Smooth muscle cell of bladder (primary cell): ENCODE measurements at places on chromosomes 2 and 18. TPM values are rescaled to one million over a fixed set of nuclear protein-coding genes. Genes with fewer than 3 reads are reported as not detected.

CD8B2 gene
- total RNA-seq = not detected in 2 replicates

ACVR1C gene
- under 0.01 and 0.09 TPM in 2 replicates for total RNA-seq

ACP1 gene
- total RNA-seq = 85.8 and 104 TPM in 2 replicates

CCDC148 gene
- 0.28 and 0.46 TPM in 2 replicates for total RNA-seq

CAPN10 gene
- 20.1 TPM in 2 replicates for total RNA-seq

COPS9 gene
- total RNA-seq = 93.3 and 122 TPM in 2 replicates

G6PC2 gene
- total RNA-seq = not detected in 2 replicates

TTN gene
- under 0.01 TPM in 2 replicates for total RNA-seq

LIMS2 gene
- 2.8 and 3.1 TPM in 2 replicates for total RNA-seq
